ENCODE measurements at places on chromosomes 3 and 15. TPM values are rescaled to one million over a fixed set of nuclear protein-coding genes. Genes with fewer than 3 reads are reported as not detected.

Gene MCTP2
- 3.7 TPM for total RNA-seq

DNA sequence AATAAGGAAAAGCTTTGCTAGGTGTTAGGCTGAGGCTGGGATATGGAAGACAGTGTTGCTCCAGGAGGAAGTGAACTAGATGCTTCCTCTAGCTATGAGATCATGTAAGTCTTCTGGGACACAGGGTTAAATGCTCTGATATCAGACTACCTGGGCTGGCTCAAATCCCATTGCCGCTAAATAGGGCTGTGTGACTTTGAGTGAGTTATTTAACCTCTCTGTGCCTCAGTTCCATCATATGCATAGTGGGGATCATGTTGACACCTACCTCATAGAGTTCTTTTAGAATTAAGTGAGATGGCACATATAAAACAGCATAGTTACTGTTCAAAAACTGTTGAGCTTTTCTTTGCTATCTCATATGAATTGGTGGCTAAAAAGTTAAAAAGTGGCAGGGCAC, 12.6 kb downstream of the RPLP1 start:
- no peak for DNase-seq

Gene CCNB2
- 0.24 TPM for total RNA-seq

- DNase-seq, result no peak
Observed at GRCh38 chr3:171977860-171978259, 61.5 kb upstream of the FNDC3B start.

Gene CASR
- total RNA-seq, result not detected

Gene NANOGP8
- not detected for total RNA-seq

Gene TRPM1
- not detected for total RNA-seq

Gene RASL12
- total RNA-seq, result 82.4 TPM

DNA sequence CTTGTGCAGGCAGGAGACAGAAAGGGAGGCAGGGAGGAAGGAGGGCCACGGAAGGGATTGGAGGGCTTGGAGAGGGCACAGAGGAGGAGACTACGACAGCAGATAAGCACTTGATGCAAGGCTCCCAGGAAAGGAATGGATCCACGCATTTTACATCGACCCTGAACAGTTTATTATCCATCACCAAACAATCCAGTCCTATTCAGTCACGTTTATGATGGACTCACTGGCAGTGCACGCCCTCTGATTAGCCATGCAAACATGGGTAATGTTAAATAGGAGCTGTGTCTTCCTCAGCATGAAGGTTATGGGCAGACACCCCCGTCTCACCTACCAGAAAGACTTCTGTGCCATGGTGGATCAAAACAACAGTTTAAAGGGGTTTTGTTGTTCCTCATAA, 80.2 kb upstream of the SNRK start:
- no peak for DNase-seq

Gene CKMT1A
- not detected for total RNA-seq

GRCh38 chr3:115706311-115706829, 83.1 kb downstream of the GAP43 start:
- DNase-seq, result no peak

Gene PAQR9
- total RNA-seq, result not detected

Gene ACSBG1
- not detected for total RNA-seq

GRCh38 chr3:142647856-142648255, 51.7 kb downstream of the PLS1 start:
- DNase-seq, result no peak

- DNase-seq, result no peak
Observed at GRCh38 chr3:136535906-136536305, 216.3 kb downstream of the STAG1 start.

Gene CD86
- total RNA-seq, result 9.7 TPM

DNA sequence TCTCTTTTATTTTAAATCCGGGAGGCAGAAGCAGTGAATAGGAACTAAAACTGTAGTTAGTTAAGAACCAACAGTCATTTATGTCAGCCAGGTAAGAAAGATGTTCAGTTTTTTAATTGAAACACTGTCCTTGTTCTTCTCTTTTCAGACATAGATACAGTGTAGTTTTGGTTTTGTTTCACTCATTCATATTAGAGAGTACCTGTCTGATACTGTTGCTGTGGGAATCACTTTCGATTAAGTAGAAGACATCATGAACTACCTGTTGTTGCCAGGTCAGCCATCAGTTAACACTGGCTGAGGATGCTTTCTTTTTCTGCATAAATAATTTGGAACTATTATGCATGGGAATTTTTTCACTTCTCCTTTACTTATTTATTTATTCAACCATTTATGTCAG, 700.4 kb downstream of the OTOL1 start:
- DNase-seq, result no peak

DNA sequence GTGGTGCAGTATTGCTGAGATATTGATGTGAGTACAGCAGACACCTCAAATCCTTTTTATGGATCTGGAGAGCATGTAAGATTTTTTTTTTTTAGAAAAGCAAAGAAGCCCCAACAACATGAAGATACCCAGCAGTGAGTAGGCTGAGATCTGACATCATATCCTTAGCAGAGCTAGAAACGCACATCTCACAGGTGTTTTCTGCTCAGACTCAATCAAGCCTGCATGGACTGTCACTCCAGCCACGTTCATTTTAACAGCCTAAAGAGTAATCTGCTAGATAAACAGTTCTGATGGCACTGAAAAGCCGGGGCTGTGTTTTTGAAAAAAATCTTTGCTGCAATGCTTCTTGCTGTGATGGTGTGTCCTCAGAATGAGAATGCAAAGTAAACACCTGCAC, 544.2 kb downstream of the FGF12 start:
- DNase-seq, result no peak

DNA sequence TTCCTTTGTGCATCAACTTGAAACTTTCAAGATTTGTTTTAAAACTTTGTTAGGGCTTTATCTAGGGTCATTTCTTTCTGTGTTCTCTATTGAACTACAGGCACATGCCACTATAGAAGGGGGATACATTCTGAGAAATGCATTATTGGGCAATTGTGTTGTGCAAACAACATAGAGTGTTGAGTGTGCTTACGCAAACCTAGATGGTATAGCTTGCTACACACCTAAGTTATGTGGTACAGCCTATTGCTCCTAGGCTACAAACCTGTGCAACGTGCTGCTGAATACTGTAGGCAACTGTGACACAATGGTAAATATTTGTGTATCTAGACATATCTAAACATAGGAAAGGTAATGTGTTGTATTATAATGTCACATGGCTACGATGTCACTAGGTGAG, 33.0 kb upstream of the KLF13 start:
- DNase-seq, result no peak

Gene ROPN1
- total RNA-seq, result not detected

DNA sequence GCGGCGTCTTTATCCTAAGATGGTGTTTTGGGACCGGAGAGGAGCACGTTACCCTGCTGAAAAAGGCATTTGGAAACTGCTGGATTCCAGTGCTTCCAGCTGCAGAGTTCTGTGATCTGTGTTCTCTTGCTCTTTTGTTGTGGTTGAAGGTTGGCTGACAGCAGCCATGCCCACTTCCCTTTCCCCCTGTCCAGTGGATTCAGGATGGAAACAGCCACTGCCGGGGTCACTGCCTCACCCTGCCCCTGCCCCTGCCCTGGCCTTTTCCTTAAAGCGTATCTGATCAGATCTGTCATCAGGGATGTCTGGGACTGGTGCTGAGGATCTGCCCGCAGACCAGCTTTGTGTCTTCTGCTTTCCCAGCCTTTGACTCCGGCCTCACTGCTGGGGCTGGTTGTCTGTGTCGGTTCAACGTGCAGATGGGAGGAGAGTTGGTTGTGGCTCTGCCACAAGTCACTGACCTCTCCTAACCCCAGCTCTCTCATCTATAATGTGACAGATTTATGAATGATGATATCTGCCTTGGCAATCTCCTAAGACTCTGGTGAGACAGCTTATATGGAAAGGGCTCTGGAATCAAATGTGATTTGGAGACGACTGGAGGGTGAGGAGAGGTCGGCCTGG, 219.4 kb upstream of the BHLHE40 start:
- no peak for DNase-seq

GRCh38 chr3:120427201-120427600, 23.6 kb downstream of the FSTL1 start:
- DNase-seq, result no peak

DNA sequence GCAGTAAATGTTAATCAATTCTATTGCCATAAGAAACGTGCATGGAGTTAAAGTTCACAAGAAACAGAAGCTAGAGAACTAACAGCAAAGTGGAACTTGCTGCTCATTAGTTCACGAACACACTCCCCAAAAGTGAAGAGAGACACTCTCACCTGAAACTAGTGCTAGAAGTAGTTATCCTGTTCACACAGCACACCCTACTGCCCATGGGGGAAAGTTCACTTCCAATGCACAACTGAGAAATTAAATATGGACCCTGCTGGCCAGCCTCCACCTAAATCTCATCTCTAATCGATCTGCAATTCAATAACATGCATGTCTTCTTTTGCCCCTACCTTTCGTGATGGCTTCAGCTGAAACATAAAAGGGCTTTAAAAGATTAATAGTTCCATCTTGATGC, 39.4 kb upstream of the FRMD4B start:
- no peak for DNase-seq

Gene ZMYND10
- total RNA-seq, result 0.24 TPM

Gene UBAP1L
- 3.7 TPM for total RNA-seq

Gene CCDC51
- total RNA-seq, result 16.2 TPM

Gene RAB11A
- total RNA-seq, result 182 TPM

DNA sequence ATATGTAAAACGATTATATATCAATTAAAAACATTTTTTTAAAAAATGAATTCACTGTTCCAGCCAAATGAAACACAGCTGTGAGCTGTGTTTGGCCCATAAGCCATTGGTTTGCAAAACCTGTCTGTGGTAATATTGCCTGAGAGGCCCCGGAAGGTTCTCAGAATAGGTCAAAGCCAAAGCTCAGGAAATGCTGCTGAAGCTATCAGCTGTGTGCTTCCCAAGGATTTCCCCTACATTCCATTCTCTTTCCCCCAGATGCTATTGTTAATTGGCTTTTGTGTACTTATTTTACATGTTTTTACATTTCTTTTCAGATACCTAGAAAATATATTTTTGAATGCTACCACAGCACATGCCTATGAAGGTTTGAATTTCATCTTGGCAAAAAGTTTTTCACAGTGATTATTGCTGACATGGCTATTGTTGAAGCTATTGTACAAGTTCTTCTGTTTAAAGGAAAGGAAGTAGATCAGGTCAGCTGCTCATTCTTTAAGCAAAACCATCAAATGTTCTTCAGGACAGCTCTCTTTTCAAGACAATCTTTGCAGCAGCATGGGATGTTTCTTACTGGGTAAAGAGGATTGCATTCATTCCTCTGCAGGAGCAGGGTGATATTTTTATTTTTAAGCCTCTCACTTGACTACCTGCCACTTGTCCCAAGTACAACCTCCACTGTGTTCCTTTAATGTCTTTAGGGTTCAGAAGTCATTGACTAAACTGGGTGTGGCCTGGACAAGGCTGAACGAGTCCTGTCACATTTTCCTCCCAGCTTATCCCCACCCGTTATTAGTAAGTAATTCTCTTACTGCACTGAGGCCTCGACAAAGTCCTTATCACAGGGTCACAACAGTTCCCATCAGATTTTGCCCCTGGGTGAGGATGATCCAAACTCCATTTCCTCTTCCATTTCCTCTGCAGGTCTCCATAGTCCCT, 26.3 kb upstream of the BNC1 start:
- no peak for DNase-seq

GRCh38 chr3:42302924-42303634, 37.1 kb upstream of the CCK start:
- no peak for DNase-seq

Gene PAK6
- total RNA-seq, result 0.38 TPM

Gene FOXL2NB
- not detected for total RNA-seq

DNA sequence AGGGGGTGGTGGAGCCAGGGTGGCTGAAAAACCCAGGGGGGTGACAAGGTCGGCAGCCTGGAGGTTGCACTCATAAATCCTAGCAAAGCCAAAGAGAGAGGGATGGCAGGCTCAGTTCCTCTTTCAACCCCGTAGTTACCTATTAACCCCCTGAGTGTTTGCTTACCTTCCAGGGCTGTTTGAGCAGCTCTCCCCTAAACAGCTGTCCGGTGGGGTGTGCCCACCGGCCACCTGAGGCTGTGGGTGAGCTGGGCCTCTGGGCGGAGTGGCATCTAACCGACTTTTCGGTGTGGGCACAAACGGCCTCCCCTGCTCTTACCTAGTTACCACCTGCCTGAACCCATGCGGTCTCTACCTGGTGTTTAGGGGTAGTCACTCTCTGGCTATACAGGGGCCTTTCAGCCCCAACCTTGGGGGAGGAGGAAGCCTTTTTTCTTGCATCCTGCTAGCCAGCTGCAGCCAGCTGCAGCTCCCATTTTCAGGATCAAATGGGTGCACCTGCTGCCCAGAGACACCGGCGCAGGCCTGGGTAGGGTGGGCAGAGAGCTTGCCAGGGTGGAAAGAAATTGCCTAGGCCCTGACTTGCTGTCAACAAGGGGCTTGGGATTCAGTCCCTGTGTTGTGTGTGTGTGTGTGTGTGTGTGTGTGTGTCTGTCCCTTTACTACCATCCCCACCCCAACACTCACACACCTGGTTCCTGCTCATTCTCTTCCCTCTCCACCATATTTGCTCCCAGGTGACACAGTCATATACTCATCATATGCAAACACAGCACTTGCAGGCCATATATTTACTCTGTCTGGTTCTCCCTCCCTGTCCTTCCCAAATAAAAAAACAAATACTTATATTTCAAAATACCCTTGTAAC, 3.7 kb downstream of the DLL4 start:
- no peak for DNase-seq

DNA sequence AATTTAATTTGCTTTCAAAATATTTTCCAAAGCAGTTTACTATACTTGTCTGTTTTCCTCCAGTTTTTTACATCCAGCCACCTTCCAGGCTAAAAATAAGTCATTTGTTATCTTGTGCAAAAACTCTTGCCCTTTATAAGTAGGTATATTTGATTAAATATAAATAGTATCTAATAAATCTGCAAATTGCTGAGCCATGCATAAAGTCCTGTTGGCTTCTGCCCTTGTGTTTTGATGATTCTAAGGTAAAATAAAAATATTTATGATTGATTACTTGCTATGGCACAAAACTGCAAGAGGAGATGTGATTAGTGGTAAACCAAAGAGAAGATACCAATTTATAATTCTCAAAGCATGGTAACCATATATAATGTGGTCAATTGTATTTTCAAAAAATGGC, 1026.7 kb downstream of the EPHA3 start:
- DNase-seq, result no peak

Gene PPP1R14D
- not detected for total RNA-seq

GRCh38 chr15:73637527-73637926, 4.3 kb upstream of the NPTN start:
- DNase-seq, result no peak
